HCT116 (cell line): ENCODE measurements at places on chromosomes 1 and 21. TPM values are rescaled to one million over a fixed set of nuclear protein-coding genes. Genes with fewer than 3 reads are reported as not detected.
A peak's percentile ranks its signal among the peaks of the same experiment; 100 is the strongest.

GRCh38 chr1:20110679-20111078 lies 8.7 kb downstream of the PLA2G2D start:
- no peak overlapping the region for H3K27ac ChIP-seq
- H3K36me3 ChIP-seq: no peaks in the 10 kb centered on the region
- H3K27me3 ChIP-seq: no peaks in the 10 kb centered on the region
- H3K4me3 ChIP-seq: no peak overlapping the region

DNA sequence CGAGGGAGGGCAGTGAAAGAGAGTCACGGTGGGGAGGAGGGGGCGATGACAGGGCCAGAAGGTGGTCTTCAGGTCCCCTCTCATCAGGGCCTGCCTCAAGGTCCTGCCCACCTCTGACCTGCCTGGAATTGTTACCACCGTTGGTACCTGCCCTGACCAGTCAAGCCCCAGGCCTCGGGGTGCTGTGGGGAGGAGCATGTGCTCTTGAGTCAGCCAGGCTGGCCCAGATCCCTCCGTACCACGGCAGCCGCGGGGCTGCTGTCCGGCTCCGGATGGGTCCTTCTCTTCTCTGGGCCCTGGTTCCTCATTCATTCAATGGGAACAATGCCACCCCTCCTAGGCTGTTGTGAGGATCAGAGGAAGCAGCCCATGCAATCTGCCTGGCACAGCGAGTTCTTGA lies 22.0 kb downstream of the SERINC2 start:
- 0 out of 2 replicates have a peak, but pooled peaks cover 3% of the 10 kb centered on the region for H3K36me3 ChIP-seq
- no peak overlapping the region for H3K27ac ChIP-seq
- DNase-seq: no peak
- no peaks in the 10 kb centered on the region for H3K4me1 ChIP-seq

EXTL1 gene
- total RNA-seq: 0.15 TPM

PCBP3 gene
- 3.1 TPM for total RNA-seq

GRCh38 chr1:43706598-43707189 lies 642 bp upstream of the ST3GAL3 start:
- H3K4me3 ChIP-seq: peak overlapping the region; percentile 83
- peak overlapping the region; percentile 69 for H3K27ac ChIP-seq
- peaks cover 6% of the 10 kb centered on the region; the same call in 1 of the 2 replicates for H3K4me1 ChIP-seq
- no peaks in the 10 kb centered on the region for H3K27me3 ChIP-seq
- H3K36me3 ChIP-seq: peaks cover 18% of the 10 kb centered on the region

C1orf87 gene
- not detected for total RNA-seq

RHBDL2 gene
- total RNA-seq: not detected

DNA sequence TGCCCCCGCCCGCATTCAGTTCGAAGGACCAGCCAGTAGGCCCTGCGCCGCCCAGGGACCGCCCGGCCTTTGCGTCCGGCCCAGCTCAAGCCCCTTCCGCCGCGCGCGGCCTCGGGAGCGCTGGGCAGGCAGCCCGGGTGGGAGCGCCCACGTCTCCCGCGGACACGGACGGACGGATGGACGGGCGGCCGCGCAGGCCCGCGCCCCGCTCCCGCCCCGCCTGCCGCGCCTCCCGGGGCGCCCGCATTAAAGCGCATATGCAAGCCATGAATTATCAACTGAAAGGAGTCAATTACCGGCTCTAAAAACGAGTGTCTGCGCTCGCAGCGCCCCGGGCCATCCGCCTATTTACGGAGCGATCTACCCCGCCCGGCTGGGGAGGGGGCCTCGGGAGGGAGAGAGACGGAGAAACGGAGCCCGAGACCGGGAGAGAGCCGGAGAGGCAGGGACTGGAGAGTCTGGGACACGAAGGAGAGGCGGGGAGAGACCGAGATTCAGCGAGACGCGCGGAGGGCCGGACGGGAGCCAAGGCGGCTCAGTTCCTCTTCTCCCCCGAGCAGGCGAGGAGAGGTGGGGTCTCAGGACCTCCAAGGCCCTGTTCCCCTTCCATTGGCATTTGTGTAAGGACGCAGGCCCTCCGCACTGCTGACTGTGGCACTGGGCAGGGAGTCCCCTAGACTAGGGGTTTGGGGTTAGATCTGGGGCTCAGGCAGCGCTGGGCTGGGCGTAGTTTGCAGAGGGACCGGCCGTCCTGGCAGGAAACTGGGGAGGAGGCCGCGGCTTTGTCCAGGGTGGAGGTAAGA lies 41.3 kb upstream of the DMBX1 start:
- H3K27me3 ChIP-seq: no peaks in the 10 kb centered on the region
- H3K27ac ChIP-seq: no peak overlapping the region
- no peak for DNase-seq
- no peak overlapping the region for H3K4me3 ChIP-seq
- no peaks in the 10 kb centered on the region for H3K4me1 ChIP-seq

- no peak overlapping the region for H3K4me3 ChIP-seq
- H3K27ac ChIP-seq: no peak overlapping the region
- no peaks in the 10 kb centered on the region for H3K36me3 ChIP-seq
- no peaks in the 10 kb centered on the region for H3K27me3 ChIP-seq
Measured at GRCh38 chr1:2335721-2336455, 55.5 kb downstream of the MORN1 start.

F3 gene
- 58.5 TPM for total RNA-seq

DNA sequence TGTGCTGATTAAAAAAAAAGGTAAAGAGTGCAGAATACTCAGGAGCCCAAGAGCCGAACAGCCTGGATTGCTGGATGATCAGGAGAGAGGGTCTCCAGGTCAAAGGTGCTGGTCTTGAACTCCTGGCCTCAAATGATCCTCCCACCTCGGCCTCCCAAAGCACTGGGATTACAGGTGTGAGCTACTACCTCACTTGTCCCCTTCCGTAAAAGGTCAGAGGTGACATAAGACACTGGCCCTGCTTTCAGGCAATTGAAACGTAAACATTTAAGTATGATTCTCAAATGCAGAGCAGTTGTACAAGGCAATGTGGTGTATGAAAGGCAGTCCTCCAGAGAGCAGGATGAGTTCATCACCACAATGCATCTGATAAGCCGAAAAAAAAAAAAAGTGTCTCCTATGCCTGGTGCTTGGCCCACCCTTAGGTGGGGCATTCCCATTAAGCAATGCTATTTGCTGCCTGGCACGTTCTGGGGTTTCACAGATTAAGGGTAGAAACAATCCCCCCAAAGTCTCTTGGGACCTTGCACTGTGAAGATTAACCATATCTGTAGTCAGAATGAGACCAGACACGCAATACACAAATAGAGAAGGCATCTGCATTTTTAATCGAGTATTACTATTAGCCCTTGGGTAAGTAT lies 47.7 kb downstream of the PARP1 start:
- H3K27ac ChIP-seq: no peak overlapping the region
- H3K4me3 ChIP-seq: no peak overlapping the region
- H3K36me3 ChIP-seq: peaks cover 31% of the 10 kb centered on the region
- H3K4me1 ChIP-seq: no peaks in the 10 kb centered on the region

DIPK1A gene
- 4.3 TPM for total RNA-seq

- DNase-seq: no peak
- no peaks in the 10 kb centered on the region for H3K36me3 ChIP-seq
- H3K4me1 ChIP-seq: peaks cover 15% of the 10 kb centered on the region
- peak overlapping the region; percentile 77 for H3K4me3 ChIP-seq
- no peaks in the 10 kb centered on the region for H3K27me3 ChIP-seq
Measured at GRCh38 chr1:1157914-1158710, 15.6 kb upstream of the TTLL10 start.

C4BPB gene
- not detected for total RNA-seq

- no peaks in the 10 kb centered on the region for H3K27me3 ChIP-seq
- H3K4me1 ChIP-seq: no peaks in the 10 kb centered on the region
- no peak for DNase-seq
- H3K4me3 ChIP-seq: no peak overlapping the region
- no peaks in the 10 kb centered on the region for H3K36me3 ChIP-seq
- no peak overlapping the region for H3K27ac ChIP-seq
Measured at GRCh38 chr1:14778541-14778897, 180.0 kb downstream of the KAZN start.

- no peak for DNase-seq
- H3K4me1 ChIP-seq: no peaks in the 10 kb centered on the region; the same call in 1 of the 2 replicates
- H3K36me3 ChIP-seq: no peaks in the 10 kb centered on the region
- peaks cover 11% of the 10 kb centered on the region; the same call in 1 of the 2 replicates for H3K27me3 ChIP-seq
- H3K4me3 ChIP-seq: no peak overlapping the region
- H3K27ac ChIP-seq: no peak overlapping the region
Measured at GRCh38 chr21:32574946-32575925, 10.1 kb downstream of the TCP10L start.

KAZN gene
- 13.4 TPM for total RNA-seq

RBM11 gene
- total RNA-seq: not detected

KLHDC9 gene
- total RNA-seq: 1.4 TPM
